Hair follicle dermal papilla cell (primary cell): ENCODE measurements at places on chromosomes 11 and 22. TPM values are rescaled to one million over a fixed set of nuclear protein-coding genes. Genes with fewer than 3 reads are reported as not detected.

The PTGDR2 gene
- total RNA-seq, result 0.81 and 2.6 TPM in 2 replicates

The C1QTNF6 gene
- 13.2 and 17.4 TPM in 2 replicates for total RNA-seq

The CSF2RB gene
- total RNA-seq, result 0.24 TPM in 1 of 2 replicates, not detected in the other

The YAP1 gene
- 234 and 295 TPM in 2 replicates for total RNA-seq

The SCGB1C1 gene
- not detected in 2 replicates for total RNA-seq
